ENCODE measurements at places on chromosomes 2 and 18.

DNA sequence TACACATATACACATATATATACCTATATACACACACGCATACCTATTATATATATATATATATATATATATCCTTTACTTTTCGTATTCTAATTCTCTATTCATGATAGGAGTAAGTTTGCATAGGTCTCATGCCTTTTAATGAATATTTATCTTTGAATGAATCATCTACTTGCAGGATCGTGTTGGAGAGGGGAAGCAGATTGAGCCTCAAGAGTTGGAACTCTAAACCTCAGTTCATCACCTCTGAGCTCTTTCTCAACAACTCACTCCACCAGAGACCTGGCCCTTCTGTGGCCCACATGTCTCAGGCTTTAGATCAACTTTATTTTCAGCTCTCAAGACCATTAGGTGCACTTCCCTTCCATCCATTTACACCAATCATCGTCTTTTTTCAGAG is 490.4 kb upstream of the ID2 start:
- DNase-seq: no peak

- DNase-seq: no peak
Measured at GRCh38 chr2:156445296-156446220, 9.4 kb downstream of the GPD2 start.

- no peak for DNase-seq
Measured at GRCh38 chr2:185990861-185991525, 252.4 kb downstream of the FSIP2 start.

- peak; percentile 78 for DNase-seq
Measured at GRCh38 chr2:1586251-1586922, 157.9 kb downstream of the PXDN start.

GRCh38 chr2:126809340-126809739 is 89.3 kb upstream of the TEX51 start:
- no peak for DNase-seq

DNA sequence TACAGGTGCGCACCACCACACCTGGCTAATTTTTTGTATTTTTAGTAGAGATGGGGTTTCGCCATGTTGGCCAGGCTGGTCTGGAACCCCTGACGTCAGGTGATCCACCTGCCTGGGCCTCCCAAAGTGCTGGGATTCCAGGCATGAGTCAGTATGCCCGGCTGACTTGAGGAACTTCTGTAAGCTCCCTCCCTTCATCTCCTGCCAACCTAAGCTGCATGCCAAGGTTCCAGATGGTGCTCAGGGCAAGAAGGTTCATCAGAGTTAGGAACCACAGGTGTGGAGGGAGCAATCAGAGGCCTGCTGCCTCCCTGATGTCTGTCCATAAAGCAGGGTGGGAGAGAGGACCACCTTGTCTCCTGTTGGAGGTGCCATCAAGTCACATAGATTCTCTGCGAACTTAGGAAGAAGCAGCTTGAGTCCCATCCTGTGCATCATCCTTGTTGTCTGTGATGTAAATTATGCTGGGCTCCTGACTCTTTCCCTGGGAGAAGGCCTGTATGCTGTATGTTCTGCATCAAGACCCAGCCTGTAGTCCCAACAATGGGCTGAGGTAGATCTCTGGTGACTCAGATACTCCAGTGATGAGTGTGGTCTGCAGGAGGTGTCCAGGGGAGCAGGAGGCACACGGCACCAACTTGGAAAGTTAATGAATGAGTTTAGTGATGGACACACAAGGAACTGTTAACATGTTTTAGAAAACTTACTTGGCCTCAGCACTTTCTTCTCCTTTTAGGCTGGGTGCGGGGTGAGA is 53.1 kb downstream of the TMEM17 start:
- DNase-seq: no peak

DNA sequence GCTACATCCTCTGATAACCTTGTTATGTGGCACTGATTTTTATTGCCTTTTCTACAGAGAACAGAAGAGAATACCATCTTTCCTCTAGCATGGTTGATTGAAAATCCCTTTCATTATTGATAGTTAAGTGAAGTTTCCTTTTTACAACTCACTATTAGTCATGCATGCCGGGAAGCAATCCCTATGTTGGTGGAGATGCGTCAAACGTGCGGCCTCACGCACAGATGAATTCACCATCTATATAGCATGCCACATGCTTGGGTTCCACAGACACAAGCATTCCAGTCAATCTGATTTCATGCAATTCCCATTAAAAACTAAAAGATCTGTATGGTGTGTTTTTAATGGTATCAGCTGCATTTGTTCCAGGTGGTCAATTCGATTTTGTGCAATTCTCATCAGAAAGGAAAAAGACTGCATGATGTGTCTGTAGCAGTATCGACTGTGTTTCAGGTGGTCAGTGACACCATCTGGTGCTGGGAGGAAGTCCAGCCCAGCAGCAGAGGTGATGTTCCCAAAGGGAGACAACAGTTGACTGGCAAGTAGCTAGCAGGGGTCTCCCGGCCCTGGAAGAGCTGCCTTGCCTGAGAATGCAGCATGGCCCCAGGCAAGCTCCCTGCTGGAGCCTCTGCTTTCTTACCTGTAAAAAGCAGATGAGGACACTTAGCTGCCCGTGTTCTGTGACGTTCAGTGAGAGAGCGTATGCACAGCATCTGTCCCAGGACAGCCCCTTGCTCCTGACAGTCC is 151.3 kb upstream of the NCK2 start:
- no peak for DNase-seq

DNA sequence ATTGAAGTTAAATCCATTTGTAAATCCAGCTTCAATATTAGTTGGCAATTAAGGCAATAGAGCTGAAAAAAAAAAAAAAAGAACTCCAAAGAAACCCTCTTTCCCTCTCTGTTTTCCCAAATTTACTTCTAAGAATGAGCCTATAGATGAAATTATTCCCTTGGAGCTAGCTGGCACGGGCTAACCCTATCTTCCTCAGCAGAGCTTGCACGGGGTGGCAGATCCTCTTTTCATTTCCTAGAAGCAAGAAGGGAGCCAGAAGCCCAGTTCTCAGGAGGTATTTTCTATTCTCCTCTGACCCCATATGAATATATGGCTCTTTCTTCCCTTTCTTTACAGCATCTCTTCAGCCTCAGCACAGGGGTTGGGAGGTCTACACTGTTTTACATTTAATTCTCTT is 426.0 kb downstream of the TGIF1 start:
- no peak for DNase-seq

- DNase-seq: no peak
Measured at GRCh38 chr2:69594341-69594740, 49.2 kb downstream of the AAK1 start.

- no peak for DNase-seq
Measured at GRCh38 chr18:67845035-67845434, 328.5 kb upstream of the DSEL start.

GRCh38 chr2:230907361-230908091 is 17.5 kb downstream of the GPR55 start:
- DNase-seq: peak; percentile 69

GRCh38 chr2:220504938-220505503 is 877.6 kb downstream of the SLC4A3 start:
- DNase-seq: no peak

- no peak for DNase-seq
Measured at GRCh38 chr2:64045938-64046337, 26.7 kb upstream of the VPS54 start.

DNA sequence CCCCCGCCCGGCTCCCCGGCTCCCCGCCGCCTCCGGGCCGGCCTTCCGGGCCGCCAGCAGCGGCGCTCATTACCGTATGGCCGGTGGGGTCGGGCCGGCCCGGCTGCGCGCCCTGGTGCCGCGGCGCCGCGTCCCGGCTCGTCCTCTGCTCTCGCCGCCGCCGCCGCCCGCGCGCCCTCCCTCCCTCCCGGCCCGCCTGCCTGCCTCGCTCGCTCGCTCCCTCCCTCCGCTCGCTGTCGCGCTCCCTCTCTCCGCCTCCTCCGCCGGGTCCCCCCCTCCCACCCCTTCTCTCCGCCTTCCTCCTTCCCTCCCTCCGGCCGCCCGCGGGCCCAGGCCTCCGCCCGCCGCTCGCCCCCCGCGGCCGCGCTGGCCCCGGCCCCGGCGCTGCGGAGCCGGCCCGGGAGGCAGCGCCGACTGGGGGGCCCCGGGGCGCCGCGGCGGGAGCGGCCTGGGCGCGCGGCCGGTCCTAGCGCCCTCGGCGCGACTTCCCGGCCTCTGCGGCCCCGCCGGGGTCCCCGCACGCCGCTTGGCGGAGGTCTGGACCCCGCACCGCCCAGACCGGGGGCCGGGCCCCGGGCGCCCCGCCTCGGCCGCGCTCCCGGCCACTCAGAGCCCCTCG is at the start of gene DNMT3A:
Gene DNMT3A, minus strand, starts transcription at position 173 of the 619 bp plus-strand sequence. CDS start 27,941 bp downstream, outside the sequence.
- no peak for DNase-seq

GRCh38 chr2:20224716-20225293 is at the start of gene SDC1:
SDC1 (minus strand) TSS chr2:20225130; CDS start chr2:20224867, 263 bp downstream.
- no peak for DNase-seq

GRCh38 chr2:238911376-238912227 is 63.7 kb downstream of the TWIST2 start:
- peak; percentile 84 for DNase-seq

DNA sequence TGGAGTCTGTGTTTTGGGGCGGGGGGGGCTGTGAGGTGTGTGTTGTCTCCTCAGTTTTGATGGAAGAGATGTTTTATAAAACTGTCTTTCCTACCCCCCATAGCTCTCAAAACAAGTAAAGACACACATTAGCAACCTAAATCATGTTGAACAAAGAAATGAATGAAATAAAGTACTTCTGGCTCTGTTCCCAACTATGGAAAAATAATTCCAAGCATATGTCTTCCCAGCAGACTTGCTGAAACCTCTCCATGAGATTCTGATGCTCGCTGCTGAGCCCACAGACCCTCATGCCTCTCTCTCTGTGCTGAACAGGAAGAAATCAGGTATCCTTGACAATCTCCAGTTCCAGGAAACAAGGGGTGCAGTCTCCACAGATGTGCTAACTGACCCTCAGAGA is 226.7 kb upstream of the KLHL29 start:
- no peak for DNase-seq

- DNase-seq: no peak
Measured at GRCh38 chr18:11857177-11857887, 6.1 kb downstream of the CHMP1B start.

- DNase-seq: peak; percentile 78
Measured at GRCh38 chr2:98912221-98912851, 23.7 kb downstream of the CRACDL start.

- DNase-seq: no peak
Measured at GRCh38 chr2:35503738-35504199, 851.8 kb upstream of the CRIM1 start.

- no peak for DNase-seq
Measured at GRCh38 chr2:19669126-19669525, 232.7 kb downstream of the TTC32 start.

GRCh38 chr2:96495982-96496629 is 9.1 kb downstream of the NEURL3 start:
- DNase-seq: no peak

DNA sequence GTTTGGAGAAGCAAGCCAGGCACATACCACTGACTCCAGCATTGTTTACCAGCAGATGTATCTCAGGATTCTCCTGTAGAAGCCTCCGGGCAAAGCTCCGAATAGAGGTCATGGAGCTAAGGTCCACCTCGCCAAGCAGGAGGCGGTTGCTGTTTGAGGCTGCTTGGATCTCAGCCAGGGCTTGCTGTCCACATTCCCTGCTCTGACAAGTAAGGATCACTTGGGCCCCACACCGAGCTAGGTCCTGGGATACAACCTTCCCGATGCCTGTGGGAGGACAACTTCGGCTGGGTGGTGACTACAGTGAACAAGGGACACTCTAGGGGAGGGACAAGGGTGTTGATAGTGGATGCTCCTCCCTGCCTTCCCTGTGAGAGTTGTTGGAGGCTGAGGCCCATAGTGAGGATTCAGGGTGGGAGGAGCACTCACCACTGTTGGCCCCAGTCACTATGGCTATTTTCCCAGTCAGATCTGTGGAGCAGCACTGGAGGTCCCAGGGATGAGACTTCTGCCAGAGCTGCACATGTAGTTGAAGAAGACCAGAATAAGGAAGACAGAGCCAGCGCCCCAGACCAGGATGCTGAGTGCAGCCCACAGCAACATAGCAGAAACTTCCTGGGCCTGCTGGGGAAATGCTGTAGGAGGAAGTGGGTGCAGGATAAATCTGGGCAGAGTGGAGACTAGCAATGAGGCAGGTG is 8.3 kb downstream of the C2orf81 start:
- no peak for DNase-seq

- DNase-seq: no peak
Measured at GRCh38 chr2:122378521-122378920, 623.1 kb downstream of the TSN start.

DNA sequence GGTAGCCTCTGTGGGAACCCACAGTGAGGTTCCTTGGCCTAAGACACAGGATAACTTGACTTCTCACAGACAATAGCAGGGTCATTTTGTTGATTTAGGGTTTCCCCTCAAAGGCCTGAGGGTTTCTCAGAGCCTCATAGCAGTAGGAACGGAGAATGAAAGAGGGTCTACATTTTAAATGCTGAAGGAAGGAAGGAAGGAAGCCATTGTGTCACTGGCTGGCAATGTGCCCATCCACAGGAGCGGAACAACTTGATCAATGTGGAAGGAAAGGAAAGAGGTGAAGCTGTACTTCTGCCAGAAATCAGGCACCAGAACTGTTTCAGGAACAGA is 5.1 kb downstream of the IL1B start:
- DNase-seq: no peak

DNA sequence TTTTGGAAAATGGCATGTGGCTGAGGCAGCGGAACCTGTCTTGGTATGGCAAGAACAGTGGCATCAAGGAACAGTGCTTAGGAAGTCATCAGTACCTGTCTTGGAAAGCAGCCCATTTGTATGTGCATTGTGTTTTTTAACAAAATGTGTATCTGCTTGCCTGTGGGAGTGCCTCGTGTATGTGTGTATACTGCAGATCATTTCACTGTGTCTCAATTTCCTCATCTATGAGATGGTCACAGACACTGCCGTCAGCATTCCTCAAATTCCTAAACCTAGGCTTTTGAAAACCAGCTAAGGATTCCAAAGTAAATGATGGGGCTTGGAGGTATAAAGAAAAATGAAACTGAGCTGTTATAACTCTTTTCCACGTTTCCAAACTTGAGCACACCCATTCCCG is 441.3 kb downstream of the RND3 start:
- no peak for DNase-seq

DNA sequence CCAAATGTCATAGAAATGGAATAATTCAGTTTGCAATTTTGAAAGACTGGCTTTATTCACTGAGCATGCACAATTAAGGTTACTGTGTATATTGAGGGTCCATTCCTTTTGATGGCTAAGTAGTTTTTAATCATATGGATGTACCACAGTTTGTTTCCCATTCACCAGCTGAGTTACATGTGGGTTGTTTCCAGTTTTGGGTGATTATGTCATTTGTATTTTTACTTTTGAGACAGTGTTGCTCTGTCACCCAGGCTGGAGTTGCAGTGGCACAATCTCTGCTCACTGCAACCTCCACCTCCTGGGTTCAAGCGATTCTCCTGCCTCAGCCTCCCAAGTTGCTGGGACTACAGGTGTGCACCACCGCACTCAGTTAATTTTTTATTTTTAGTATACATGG is 80.8 kb upstream of the MGAT4A start:
- peak; percentile 26 for DNase-seq

- DNase-seq: no peak
Measured at GRCh38 chr2:65450810-65451209, 18.4 kb upstream of the SPRED2 start.

DNA sequence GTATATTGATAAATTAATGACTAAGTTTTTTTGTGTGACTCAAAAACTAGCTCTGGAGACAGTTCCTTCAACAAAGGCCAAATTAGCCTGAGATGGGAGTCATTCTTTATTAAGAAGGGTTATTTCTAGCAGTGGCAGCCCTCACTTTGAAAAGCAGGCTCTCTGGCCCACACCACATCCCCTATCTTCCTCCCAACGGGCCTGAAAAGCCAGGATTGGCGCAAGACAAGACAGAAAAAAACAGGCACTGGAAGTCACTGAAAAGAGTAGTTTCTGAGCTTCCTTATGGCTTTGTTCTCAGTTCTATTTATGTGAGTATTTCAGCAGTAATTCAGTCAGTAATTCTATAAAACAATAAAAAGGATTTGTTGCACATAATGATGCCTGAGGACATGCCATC is 149.0 kb downstream of the LAMA3 start:
- no peak for DNase-seq
